HT1080 (cell line): ENCODE measurements at places on chromosomes 2 and 18. TPM values are rescaled to one million over a fixed set of nuclear protein-coding genes. Genes with fewer than 3 reads are reported as not detected.

DNA sequence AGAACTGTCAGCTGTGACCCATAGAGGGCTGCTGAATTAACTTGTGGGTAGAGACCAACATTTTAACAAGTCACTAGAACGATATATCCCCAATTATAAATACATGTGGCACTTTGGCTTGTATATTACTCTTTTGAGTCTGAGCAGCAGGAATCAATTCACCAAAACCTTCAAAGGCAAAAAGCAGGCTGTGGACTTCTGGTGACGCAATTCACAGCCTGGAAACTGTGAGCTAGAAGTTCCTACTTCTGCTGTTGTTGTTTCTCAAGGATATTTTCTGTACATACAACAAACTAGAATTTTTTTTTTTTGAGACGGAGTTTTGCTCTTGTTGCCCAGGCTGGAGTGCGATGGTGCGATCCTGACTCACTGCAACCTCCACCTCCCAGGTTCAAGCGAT is 37.3 kb downstream of the PTCD3 start:
- no peak for DNase-seq

The TDRD15 gene
- not detected in 2 replicates for total RNA-seq

The CROCC2 gene
- total RNA-seq: not detected in 2 replicates

GRCh38 chr18:8361941-8362471 is 247.2 kb upstream of the RAB12 start:
- DNase-seq: no peak

DNA sequence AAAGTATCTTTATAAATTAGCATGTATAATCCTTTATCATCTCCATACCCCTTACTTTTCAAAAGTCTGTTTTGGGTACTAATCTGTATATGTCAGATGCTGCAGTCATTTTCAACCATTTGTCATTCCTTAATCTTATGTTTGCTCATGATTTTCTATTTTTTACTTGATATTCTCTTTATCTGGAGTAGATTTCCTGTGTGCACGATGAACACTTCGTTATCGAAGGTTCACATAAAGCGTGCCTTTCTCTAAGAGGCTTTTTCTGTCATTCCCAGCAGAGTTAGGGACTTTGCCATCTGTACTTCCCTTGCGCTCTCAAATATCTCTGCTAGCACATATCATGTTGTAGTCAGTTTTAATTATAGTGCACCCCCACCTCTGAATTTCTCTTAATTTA is 123.2 kb downstream of the BIRC6 start:
- no peak for DNase-seq

The TTC27 gene
- 22.5 and 23.9 TPM in 2 replicates for total RNA-seq

DNA sequence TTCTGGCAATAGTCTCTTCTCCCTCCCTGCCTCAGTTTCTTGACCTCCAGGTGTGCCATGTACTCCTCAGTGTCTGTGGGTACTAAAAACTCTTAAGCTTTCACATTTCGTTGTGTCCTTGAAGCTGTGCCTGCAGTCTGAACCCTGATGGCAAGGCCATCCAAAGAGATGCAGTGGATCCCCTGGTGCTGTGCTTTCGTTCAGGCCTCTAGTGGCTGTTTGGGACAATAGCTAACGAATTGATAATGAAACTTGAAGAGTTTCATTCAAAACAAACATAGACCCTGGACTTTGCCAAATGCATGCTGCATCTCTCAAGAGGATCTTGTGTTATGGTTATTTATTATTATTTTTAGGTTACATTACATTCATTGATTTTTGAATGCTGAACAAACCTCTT is 523.1 kb upstream of the FSIP2 start:
- no peak for DNase-seq

- DNase-seq: no peak
Measured at GRCh38 chr18:46171331-46171730, 67.1 kb downstream of the HAUS1 start.

GRCh38 chr2:29528891-29529520 is 392.4 kb downstream of the ALK start:
- DNase-seq: peak; percentile 80

- no peak for DNase-seq
Measured at GRCh38 chr2:119674711-119675500, 4.1 kb upstream of the TMEM177 start.

- no peak for DNase-seq
Measured at GRCh38 chr2:150279686-150280085, 207.8 kb downstream of the RND3 start.

The COL3A1 gene
- total RNA-seq: not detected in 2 replicates

GRCh38 chr18:42028247-42028832 is 73.3 kb downstream of the PIK3C3 start:
- peak; percentile 23 for DNase-seq

GRCh38 chr2:184879671-184880070 is 281.3 kb downstream of the ZNF804A start:
- peak; percentile 10 for DNase-seq

The ERFE gene
- 13.1 and 15.3 TPM in 2 replicates for total RNA-seq

The PDCD1 gene
- total RNA-seq: not detected in 2 replicates

DNA sequence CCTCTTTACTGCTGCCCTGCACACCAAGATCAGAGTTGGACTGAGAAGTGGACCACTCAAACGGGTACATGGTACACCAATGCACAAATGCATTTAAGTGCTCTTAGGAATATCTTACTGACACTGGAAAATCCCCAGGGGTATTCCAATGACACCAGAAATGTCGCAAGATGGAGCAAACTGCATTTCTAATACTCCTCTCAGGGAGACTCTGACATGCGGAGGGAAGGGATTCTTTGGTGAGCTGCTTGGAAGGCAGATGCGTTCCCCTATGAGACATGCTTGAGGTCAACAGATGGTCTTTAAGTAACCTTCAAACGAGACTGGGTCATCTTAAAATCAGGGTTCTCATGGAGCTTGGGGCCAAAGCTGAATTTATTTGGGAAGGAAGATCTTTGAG is 521.8 kb upstream of the TCF4 start:
- DNase-seq: no peak

The CDCA7 gene
- total RNA-seq: 24.6 and 25.4 TPM in 2 replicates

DNA sequence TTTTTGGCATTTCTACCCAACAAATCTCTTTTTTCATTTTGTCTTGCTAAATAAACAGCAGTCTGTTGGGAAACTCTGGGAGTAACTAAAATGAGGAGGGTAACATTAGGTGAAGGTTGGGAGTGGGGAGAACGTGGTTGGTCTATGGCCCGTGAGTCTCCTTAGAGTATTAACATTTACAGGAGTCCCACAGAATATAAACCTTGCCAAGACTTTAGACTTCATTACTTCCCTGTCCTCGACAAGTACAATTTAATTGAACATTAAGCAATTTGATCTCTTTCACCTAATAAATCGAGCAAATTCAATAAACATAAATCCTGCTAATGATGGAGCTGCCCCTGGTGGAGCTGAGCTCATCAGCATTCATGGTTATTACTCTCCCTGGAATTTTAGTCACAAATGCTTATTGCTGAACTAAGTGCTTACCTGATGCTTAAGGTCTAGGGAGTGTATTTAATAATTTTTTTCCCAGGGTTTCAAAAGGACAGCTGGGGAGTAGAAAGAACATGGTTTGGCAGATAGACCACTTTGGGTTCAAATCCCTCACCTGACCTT is 95.1 kb upstream of the RASGRP3 start:
- DNase-seq: no peak

The FARP2 gene
- total RNA-seq: 29.7 and 33.8 TPM in 2 replicates

DNA sequence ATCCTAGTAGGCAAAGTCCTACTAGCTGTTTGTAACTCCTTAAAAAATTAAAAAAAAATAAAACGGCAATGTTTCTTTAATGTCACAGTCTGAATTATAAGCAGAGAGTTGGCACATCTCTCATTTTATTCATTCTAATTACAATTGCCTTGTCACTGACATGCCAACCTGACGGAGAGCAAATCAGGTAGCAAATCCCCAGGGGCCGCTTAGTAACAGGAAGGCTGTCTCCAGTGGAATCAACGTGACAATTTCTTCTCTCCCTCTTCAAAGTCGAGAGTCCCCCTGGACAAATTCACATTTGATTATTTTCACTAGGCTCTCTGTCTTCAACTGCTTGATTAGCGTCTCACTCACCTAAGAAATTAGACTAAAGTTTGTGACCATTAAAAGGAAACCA is 1598.9 kb upstream of the PIK3C3 start:
- DNase-seq: no peak

DNA sequence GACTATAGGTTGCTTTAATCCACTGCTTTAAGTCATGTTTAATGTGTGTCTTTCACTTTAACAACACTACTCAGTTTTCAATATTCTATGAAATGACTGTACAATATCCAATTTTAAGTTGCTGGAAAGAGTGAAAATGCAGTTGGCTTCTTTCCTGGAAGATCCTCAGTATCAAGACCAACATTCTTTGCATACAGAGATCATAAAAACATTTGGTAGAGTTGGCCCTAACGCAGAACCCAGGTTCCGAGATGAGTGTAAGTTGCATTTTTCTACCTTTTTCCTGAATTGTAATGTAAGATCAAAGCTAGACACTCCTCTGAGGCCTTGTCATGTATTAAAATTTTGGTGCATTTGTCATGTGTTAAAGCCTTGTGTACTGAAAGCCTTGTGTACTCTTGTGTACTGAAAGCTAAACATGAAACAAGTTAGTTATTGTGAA is 42.9 kb upstream of the TNFRSF11A start:
- peak; percentile 47 for DNase-seq

The DES gene
- not detected in 2 replicates for total RNA-seq

DNA sequence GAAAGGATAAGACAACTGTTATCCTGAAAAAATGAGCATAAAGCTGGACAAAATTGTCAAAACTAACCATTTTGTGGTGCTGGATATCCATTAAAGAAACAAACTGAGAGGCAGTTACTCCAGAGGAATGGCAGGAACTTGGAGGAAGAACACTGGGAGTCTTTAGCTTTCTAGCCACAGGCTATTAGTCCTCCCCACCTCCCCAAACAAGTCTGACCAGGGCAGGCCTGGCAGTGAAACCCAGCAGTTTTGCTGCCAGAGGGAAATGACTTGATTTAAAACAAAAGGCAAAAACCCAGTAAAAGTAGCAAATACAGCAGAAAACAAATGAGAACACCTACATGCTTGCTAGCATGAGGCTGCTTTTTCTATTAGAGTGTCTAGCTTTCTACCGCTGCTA is 34.9 kb downstream of the OSBPL1A start:
- DNase-seq: no peak

- DNase-seq: no peak
Measured at GRCh38 chr2:176193048-176193447, 4.6 kb downstream of the HOXD1 start.

The ERLEC1 gene
- total RNA-seq: 55.0 and 70.2 TPM in 2 replicates

The WDR43 gene
- 98.1 and 140 TPM in 2 replicates for total RNA-seq

The PLB1 gene
- 1.2 and 1.8 TPM in 2 replicates for total RNA-seq

DNA sequence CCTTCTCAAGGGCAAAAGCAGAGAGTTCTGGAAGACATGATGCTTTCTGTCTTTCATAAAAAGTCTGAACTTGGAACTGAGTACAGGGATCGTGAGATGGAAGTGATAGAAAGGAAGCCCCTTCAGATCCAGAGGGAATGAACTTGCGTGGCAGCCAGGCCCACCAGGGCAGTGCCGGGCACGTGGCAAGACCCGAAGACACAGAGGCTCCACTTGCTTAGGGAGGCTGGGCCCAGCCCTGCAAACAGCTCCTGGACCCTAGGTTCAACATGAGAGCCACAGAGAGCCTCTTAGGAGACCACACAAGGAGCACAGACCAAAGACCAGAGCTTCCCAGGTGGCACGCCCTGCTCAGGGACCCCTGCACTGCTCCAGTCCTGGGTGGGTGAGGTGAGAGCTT is 155.4 kb upstream of the SMIM21 start:
- no peak for DNase-seq

GRCh38 chr2:230779126-230779525 is 66.5 kb downstream of the CAB39 start:
- DNase-seq: no peak

- no peak for DNase-seq
Measured at GRCh38 chr18:63207835-63208234, 111.7 kb downstream of the BCL2 start.

GRCh38 chr2:239359196-239359912 is 41.5 kb downstream of the HDAC4 start:
- DNase-seq: no peak

The VWC2L gene
- not detected in 2 replicates for total RNA-seq

GRCh38 chr18:60421356-60422118 is 49.0 kb upstream of the MC4R start:
- DNase-seq: no peak

GRCh38 chr2:112867701-112868631 is 31.4 kb upstream of the IL1B start:
- DNase-seq: no peak

DNA sequence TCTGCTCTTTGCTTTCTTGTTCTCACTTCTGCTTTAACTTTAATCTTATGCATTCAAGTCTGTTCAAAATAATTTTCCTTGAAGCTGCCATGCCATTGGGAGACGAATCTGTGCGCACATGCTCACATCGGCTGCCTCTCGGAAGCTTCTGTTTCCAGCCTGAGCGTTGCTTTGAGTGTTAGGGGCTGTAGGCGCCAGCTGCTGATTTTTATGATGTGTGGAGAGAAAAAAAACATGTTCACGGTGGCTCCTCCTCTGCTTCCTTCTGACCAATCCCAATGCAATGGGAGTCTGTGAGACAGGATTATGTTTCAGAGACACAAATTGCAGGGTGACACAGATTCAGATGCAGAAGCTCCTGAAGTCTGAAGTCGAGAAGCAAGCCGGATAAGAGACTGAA is at the start of gene MC4R:
Gene MC4R (minus strand): TSS at position 180 of the 400 bp plus-strand sequence. CDS start 426 bp downstream, outside the sequence.
- DNase-seq: peak; percentile 54

The IL1RL2 gene
- total RNA-seq: not detected in 2 replicates

The SPC25 gene
- total RNA-seq: 16.6 and 27.1 TPM in 2 replicates

DNA sequence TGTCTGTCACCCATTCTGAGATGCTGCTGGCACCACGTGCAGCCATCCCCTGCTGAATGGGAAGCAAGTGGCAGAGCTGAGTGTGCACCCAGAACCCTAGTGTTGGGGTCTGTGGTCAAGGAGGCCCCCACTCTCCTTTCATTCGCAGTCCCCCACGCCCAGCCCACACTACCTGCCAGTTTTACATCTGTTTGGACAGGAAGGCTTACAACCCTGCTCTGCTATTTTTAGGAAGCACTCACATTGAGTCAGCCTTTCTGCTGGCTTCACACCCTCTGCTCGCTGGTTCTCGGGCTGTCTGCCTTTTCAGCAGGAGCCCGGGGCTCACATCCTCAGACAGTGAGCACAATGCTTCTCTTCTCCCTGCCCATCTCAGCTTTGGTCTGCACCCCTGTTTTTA is 10.7 kb upstream of the ADCY3 start:
- peak; percentile 51 for DNase-seq

DNA sequence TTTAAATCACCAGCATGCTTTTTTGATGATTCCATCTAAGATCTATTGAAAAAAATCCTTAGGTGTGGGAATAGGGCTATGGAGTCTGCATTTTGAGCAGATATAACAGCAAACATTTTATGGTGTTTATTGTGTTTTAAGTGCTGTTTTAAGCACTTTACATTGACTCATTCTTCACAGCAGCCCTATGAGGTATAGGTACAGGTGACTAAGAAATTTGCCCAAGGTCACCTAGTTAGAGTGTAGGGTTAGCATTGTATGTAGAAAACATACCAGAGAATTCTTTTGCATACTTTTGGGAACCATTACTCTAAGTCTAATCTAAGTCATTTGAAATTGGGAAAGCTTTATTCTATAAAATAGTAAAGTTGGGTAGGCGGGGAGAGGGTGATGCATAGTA is 31.3 kb downstream of the PPM1B start:
- DNase-seq: no peak

The DNER gene
- 42.9 and 51.3 TPM in 2 replicates for total RNA-seq

The GNLY gene
- total RNA-seq: not detected in 2 replicates

The FSHR gene
- not detected in 2 replicates for total RNA-seq

- DNase-seq: no peak
Measured at GRCh38 chr2:208657468-208657867, 250.9 kb downstream of the PTH2R start.
